ENCODE measurements at places on chromosomes 4 and X. TPM values are rescaled to one million over a fixed set of nuclear protein-coding genes. Genes with fewer than 3 reads are reported as not detected.
A peak's percentile ranks its signal among the peaks of the same experiment; 100 is the strongest.

The SPIN2A gene
- not detected for total RNA-seq

The WDFY3 gene
- 69.1 TPM for total RNA-seq

The SORCS2 gene
- 2.4 TPM for total RNA-seq

The SRPK3 gene
- 31.9 TPM for total RNA-seq

The ARHGAP6 gene
- 6.2 TPM for total RNA-seq

The SPOCK3 gene
- total RNA-seq: 3.0 TPM

The CCKAR gene
- total RNA-seq: not detected

GRCh38 chr4:31230594-31230993 is 510.4 kb downstream of the PCDH7 start:
- H3K27me3 ChIP-seq: no peaks in the 10 kb centered on the region
- H3K4me1 ChIP-seq: no peaks in the 10 kb centered on the region
- DNase-seq: no peak
- no peaks in the 10 kb centered on the region for H3K36me3 ChIP-seq
- H3K4me3 ChIP-seq: no peak overlapping the region

GRCh38 chr4:53321151-53321983 is 44.5 kb downstream of the SCFD2 start:
- H3K4me1 ChIP-seq: no peaks in the 10 kb centered on the region
- H3K27me3 ChIP-seq: no peaks in the 10 kb centered on the region
- peak overlapping the region; percentile 63 for H3K27ac ChIP-seq
- H3K4me3 ChIP-seq: peak overlapping the region; percentile 9
- no peaks in the 10 kb centered on the region for H3K36me3 ChIP-seq
- DNase-seq: no peak

DNA sequence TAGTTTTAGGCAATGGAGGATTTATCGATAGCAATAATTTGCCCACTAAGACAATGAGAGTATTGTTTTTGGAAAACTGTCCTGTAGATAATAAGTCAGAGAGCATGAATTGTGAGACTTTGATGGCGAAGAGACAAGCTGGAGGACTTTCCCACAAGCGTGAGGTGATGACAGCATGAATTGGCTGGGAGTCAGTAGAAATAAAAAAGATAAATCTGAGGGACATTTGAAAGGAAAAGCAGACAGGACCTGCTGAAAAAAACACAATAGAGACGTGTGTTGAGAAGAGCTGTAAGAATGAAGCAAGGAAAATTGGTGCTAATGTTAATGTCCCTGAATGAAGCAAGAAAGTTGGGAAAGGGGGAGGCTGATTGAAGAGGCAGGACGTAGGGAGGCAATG is 233.5 kb downstream of the DCTD start:
- no peaks in the 10 kb centered on the region for H3K4me1 ChIP-seq
- DNase-seq: no peak
- no peaks in the 10 kb centered on the region for H3K36me3 ChIP-seq
- H3K27ac ChIP-seq: no peak overlapping the region
- H3K27me3 ChIP-seq: no peaks in the 10 kb centered on the region
- no peak overlapping the region for H3K4me3 ChIP-seq

- no peak overlapping the region for H3K4me3 ChIP-seq
- no peak overlapping the region for H3K27ac ChIP-seq
- H3K4me1 ChIP-seq: no peaks in the 10 kb centered on the region
- no peaks in the 10 kb centered on the region for H3K27me3 ChIP-seq
- H3K36me3 ChIP-seq: peaks cover 12% of the 10 kb centered on the region
Observed at GRCh38 chrX:135544338-135544948, 24.0 kb downstream of the INTS6L start.

GRCh38 chr4:175891851-175892250 is 79.8 kb upstream of the GPM6A start:
- H3K36me3 ChIP-seq: no peaks in the 10 kb centered on the region
- no peak overlapping the region for H3K27ac ChIP-seq
- DNase-seq: no peak
- H3K4me1 ChIP-seq: no peaks in the 10 kb centered on the region
- H3K4me3 ChIP-seq: no peak overlapping the region

DNA sequence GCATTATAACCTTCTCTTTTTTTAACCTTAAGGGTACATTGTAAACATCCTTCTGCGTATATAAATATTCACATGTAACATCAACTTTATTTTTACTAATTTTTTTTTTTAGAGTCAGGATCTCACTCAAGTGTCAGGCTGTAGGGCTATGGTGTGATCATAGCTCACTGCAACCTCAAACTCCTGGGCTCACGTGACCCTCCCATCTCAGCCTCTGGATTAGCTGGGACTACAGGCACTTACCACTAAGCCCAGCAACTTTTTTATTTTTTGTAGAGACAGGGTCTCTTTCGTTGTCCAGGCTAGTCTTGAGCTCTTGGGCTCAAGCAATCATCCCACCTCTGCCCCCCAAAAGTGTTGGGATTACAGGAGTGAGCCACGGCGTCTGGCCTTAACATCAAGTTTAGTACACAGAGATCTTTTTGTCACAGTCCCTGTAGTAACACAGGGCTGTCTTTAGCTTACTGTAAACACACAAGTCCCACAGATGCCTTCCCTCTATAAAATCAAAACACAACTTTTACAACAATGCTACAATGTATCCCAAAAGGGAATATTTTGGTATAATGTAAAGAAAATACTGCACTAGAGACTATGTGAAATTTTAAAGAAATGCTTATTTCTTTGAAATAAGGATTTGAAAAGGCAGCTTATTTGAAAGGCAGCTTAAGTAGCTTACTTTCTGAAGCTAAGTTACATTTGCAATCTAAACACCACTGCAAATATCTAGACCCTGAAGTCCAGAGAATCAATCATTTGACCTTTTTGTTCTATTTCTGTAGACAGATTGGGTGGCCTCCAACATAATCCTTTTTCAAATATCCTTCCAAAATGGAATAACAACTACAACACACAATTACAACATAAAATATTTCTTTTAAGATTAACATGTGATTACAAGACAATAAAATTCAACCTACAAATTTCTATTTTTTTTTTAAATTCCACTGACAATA is 116.0 kb downstream of the APBB2 start:
- peaks cover 12% of the 10 kb centered on the region for H3K4me1 ChIP-seq
- no peaks in the 10 kb centered on the region for H3K36me3 ChIP-seq
- no peak overlapping the region for H3K4me3 ChIP-seq
- H3K27ac ChIP-seq: no peak overlapping the region

DNA sequence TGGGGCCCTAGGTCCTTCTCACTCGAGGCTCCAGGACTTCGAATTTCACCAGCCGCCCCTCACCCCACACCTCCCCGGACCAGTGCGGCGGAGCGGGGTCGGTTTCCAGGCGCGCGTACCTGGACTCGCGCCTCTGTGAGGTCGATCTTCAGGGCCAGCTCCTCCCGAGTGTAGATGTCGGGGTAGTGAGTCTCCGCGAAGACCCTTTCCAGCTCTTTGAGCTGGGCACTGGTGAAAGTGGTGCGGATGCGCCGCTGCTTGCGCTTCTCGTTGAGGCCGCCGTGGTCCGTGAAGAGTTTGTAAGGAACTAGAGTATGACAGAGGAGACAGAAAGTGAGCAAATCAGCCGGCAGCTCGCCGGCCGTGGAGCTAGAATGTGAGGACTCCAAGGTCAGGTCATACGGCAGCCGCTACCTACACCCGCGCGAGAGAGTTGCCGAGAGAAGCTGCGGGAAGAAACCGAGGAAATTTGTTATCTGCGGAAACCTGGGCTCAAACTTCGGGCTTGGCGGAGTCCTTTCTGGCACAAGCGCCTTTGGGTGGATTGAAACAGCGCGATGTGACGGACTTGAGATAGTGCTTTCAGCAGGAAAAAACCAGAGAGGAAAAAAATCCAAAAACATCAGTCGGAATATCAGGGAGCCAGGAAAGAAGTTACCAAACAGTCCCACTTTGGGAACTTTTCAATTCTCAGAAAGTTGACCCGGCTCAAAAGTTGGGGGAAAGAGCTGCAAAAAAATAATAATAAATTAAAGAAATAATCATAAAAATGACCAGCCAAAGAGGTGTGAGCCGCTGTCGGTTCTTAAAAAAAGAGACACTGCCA is 1.1 kb downstream of the PHOX2B start:
- peaks cover 99% of the 10 kb centered on the region for H3K27me3 ChIP-seq
- H3K4me1 ChIP-seq: no peaks in the 10 kb centered on the region
- no peak overlapping the region for H3K27ac ChIP-seq
- DNase-seq: no peak

DNA sequence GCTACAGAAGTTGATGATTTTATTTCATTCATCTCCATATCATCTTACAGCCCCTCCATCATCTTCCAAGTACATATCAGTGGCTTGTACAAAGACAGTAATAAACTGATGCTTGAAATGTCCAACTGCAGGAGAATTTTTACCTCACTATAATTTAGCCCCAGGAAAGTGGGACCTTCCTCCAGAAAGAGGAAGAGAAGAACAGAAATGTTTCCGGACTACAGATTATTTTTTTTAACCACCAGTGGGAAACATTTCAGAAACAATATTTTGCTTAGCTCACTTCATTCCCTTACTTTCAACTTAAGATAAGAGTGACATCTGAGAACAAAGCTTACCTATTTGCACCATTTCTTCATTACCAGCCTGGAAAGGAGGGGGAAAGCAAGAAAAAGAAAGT is 2.0 kb downstream of the ADAMTS3 start:
- H3K36me3 ChIP-seq: no peaks in the 10 kb centered on the region
- no peaks in the 10 kb centered on the region for H3K27me3 ChIP-seq
- peak overlapping the region; percentile 74 for H3K4me3 ChIP-seq
- no peak overlapping the region for H3K27ac ChIP-seq
- DNase-seq: no peak
- H3K4me1 ChIP-seq: peaks cover 5% of the 10 kb centered on the region

- no peaks in the 10 kb centered on the region for H3K4me1 ChIP-seq
- H3K4me3 ChIP-seq: no peak overlapping the region
- no peak overlapping the region for H3K27ac ChIP-seq
Observed at GRCh38 chr4:4422856-4423499, 36.1 kb downstream of the NSG1 start.

GRCh38 chrX:28628120-28628519 is 40.9 kb downstream of the IL1RAPL1 start:
- no peak overlapping the region for H3K27ac ChIP-seq
- no peak overlapping the region for H3K4me3 ChIP-seq
- no peaks in the 10 kb centered on the region for H3K36me3 ChIP-seq
- no peaks in the 10 kb centered on the region for H3K4me1 ChIP-seq
- H3K27me3 ChIP-seq: no peaks in the 10 kb centered on the region

DNA sequence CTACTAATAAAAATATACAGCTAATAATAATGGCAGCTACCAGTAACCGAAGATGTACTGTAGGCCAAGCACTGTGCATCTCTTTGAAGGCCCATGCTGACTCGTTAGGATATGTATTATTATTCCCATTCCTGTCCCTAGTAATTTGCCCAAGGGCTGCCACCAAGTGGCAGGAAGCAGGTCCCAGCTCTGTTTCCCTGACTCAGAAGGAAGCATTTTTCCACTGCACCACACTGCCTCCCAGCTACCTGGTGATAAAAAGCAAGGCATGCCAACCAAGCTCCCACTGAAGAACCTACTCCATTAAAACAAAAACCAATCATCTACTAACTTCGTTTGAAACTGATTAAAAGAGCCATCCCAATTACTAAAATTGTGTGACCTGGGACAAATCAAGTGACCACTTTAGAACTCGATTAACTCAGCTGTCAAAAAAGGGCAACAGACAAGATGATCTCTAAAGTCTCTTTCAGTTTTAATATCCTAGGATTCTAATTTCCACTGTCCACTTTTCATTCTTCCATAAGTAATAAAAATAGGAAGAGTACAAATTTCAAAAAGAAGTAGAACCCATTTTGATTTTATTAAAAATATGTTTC is 24.3 kb upstream of the PGM2 start:
- H3K27me3 ChIP-seq: no peaks in the 10 kb centered on the region
- H3K27ac ChIP-seq: no peak overlapping the region
- peak; percentile 56 for DNase-seq
- H3K4me1 ChIP-seq: peaks cover 4% of the 10 kb centered on the region
- no peaks in the 10 kb centered on the region for H3K36me3 ChIP-seq
- no peak overlapping the region for H3K4me3 ChIP-seq

DNA sequence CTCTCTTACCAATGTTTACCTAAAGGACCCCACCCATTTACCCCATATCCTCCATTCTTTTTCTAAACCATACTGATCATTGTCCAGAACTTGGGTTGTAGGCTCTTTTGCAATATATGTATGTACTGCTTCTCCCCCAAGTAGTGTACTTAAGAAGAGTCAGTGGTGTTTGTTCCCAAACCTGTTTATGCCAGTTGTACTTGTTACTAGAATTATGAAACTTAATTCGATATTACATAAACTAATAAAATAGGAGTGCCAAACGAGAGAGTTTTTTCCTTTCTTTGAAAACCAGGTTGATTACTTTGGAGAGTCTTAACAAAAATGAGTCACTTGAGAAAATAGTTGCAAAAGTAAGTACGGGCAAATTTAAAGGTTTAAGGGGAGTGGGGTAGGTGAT is 96.3 kb downstream of the GEMIN8 start:
- no peak overlapping the region for H3K27ac ChIP-seq
- no peak for DNase-seq
- H3K4me3 ChIP-seq: no peak overlapping the region

DNA sequence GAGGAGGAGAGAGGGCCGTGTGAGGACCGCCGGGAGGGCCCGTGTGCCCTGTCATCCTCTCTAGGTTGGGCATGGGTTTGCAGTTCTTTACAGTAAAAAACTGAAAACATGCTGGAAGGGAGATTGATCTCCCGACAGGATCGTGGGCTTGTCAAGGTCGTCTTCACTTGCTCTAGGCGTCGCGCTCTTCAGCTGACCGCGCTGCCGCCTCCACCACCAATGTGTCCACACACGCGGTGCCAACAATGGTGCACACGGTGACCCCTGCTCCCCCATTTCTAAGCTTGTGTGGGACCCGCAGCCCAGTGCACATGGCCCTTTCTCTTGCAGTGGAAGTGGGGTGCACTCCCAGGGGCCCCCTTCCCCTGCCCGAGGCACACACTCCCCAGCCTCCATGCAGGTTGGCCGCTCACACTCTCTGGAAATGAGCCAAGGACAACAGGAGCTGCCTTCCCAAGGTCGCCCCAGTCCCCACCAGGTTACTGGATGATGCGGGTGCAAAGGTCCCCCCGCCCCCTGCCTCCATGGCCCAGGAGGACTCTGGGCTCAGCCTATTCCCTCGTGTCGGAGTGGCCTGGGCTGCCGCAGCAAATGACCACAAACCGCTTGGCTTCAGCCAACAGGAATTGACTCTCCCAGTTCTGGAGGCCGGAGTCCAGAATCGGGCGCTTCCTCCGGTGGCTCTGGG is 1.7 kb upstream of the ZFP92 start:
- no peak overlapping the region for H3K4me3 ChIP-seq
- peaks cover 18% of the 10 kb centered on the region for H3K27me3 ChIP-seq
- H3K27ac ChIP-seq: no peak overlapping the region
- no peak for DNase-seq
- peaks cover 3% of the 10 kb centered on the region for H3K4me1 ChIP-seq

- H3K27me3 ChIP-seq: no peaks in the 10 kb centered on the region
- no peak for DNase-seq
- no peaks in the 10 kb centered on the region for H3K36me3 ChIP-seq
- no peak overlapping the region for H3K4me3 ChIP-seq
Observed at GRCh38 chr4:4539481-4539880, 2.4 kb downstream of the STX18 start.

GRCh38 chr4:89222170-89222569 is 85.4 kb downstream of the GPRIN3 start:
- no peaks in the 10 kb centered on the region for H3K36me3 ChIP-seq
- H3K27me3 ChIP-seq: no peaks in the 10 kb centered on the region
- no peak for DNase-seq
- H3K27ac ChIP-seq: no peak overlapping the region

All from heart left ventricle (tissue), 16 donors.